ENCODE measurements at places on chromosomes 4 and X.

DNA sequence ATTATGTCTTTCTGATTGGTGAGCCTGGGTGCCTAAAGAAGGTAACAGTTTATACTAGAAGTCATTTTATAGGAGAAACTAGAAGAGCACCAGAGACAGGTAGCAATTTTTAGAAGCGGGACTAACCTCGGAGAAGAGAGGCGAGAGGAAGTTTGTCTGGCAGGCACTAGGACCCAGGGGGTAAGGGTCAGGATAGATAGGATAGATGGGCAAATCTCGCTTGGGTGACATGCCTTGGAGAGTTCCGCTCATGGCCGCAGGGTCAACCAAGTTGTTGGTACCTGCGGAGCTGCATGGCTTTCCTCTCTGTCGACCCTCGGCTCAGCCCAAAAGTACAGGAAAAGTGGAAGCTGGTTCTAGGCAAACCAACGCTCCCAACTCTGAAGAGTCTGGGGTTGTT lies 11.3 kb downstream of the PI4K2B start:
- no peak for DNase-seq

GRCh38 chr4:22170353-22170752 lies 221.8 kb upstream of the KCNIP4 start:
- DNase-seq: no peak

GRCh38 chr4:152081024-152081423 lies 320.2 kb upstream of the GATB start:
- DNase-seq: no peak

- DNase-seq: no peak
Measured at GRCh38 chr4:18077808-18078207, 56.3 kb upstream of the LCORL start.

- no peak for DNase-seq
Measured at GRCh38 chr4:27692158-27692557, 831.5 kb downstream of the STIM2 start.

DNA sequence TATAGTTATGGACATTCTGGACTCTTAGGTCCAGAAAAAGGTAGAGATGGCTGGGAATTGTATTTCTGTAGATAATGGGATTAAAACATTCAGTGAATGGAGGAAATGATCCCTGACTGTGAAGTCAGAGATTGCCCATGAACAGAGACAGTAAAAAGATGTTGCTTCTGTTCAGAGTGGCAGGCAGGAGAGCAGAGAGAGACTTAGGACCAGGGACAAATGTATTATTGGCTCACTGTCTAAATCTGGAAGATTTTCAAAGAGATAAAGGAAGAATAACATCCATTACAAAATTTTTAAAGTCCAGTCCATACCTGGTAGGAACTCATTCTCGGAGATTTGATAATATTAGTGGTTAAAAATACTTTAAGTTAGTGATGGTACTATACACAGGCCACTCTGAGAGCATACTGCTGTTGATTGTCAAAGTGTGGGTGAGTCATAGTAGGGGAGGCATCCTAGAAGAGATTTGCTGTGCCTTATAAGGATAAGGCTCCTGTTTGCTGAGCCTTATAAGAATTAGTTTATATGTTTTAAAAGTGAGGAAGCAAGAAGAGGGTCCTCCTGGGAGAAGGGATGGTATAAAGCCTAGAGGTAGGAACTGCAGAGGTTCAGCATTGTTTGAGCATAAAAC lies 53.0 kb downstream of the JADE3 start:
- DNase-seq: no peak

DNA sequence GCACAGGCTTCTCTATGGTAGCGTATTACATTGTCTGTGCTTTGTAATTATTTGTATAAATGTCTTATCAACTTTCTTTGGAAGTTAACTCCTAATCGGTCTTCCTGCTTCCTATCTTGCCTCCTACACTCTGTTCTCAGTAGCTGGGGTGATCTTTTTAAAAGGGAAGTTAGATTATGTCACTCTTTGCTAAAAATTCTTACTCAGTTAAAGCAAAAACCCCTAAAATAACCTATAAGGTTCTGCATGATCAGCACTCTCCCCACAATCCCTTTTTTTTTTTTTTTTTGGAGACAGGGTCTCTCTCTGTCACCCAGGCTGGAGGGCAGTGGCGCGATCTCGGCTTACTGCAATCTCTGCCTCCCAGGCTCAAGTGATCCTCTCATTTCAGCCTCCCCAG lies 2.6 kb upstream of the PRPS1 start:
- DNase-seq: no peak

DNA sequence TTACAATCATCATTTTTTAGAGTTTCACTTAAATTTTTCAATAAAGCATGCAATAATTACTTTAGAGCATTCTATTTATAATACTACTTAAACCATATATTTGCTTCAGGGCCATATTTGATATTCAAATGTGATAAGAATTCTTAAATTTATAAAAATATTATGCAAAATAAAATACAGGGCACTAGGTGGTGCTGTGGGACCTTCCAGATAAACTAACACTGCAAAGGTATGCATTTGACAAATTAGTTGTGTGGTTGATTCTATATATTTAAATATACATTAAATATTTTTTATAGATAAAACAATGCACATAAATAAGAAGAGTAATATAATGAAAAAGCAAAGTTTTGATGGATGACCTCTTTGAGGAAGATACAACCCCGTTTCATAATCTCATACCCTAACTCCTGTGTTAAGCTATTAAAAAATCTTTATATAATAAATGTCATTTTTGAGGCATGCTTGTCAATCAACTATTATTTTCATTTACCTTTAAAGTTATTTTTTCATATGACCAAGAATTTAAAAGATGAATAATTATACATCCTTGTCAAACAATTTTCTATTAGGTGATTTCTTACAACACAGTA lies 128.4 kb downstream of the REELD1 start:
- DNase-seq: no peak

- no peak for DNase-seq
Measured at GRCh38 chrX:81238166-81238565, 36.3 kb downstream of the SH3BGRL start.

DNA sequence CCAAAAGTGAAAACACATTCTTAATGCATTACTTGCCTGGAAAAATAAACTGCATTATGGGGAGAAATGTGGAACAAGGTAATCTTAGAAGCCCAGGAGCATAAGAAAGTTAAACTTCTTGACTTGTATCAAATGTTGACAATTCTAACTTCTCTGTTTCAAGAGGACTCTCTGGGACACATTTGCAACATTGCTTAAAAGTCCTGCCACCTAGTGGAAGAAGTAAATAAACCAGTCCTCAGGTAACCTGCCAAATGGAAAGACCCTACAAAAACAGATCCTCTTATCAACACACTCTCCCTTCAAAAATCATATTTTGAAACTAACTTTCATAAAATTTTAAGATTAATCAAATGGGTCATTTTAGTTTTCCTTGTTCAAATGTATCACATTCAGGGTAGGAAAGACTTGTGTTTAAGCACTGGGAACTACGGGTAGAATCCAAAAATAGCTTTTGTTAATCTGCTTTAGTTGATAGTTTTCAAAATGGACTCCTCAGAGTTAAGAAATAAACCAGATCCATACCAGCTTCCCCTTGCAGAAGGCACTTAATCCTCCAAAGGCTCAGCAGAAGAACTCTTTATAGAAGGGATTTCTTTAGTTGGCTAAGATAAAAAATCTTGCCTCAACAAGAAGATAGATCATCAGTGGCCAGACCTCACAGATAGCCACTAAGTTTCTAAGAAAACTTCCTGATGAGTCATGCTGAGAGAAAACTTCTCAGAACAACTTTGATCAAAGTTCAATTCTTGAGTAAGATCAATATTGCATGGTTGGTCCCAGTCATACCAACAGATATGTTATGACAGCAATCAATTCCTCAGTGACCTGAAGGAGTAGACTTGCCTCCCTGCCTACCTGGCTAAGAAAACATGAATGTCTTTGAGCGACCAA lies 141.7 kb downstream of the HHIP start:
- DNase-seq: no peak

DNA sequence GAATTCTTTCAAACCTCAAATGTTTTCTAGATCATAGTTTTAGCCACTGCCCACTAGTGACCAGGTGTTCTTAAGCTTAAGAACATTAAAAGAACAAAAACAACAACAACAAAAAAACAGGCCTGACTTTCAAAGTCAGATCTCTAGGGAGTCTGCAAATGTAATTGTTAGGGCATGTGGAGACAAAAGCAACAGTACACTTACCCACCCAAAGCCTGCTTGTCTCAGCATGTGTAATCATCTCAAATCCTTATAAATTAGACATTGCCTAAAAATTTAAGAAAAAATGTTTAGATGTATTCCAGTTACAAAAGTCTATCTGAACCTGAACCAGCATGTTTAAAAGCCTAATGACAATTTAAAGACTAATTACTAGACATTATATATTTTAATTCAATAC lies 79.9 kb downstream of the SLC7A11 start:
- DNase-seq: no peak

DNA sequence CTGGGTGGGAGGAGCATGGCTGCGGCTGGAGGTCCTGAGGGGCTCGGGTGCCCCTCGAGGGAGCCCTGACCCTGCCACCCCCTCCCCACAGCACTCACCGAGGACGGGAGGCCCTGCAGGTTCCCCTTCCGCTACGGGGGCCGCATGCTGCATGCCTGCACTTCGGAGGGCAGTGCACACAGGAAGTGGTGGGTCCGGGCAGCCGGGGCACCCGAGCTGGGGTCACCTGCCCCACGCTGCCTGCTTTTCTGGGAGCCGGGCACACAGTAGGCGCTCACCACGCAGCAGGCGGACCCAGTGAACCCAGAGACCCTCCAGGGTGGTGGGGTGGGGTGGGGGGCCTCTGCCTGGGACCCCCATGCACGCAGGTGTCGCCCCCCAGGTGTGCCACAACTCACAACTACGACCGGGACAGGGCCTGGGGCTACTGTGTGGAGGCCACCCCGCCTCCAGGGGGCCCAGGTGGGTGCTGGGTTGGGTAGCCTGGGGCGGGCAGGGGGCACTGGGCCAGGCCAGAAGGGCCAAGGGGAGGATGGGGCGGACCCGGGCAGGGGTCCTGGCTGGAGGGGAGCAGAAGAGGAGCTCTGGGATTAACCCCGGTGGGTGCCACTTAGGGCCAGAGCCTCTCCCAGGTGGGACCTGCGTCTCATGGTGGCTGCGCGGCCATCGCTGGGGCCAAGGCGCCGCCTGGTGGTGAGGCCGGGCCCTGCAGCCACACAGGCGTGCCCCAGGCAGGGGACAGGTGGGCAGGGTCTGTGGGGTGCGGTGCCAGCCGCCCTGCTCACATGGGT lies 1.4 kb downstream of the HGFAC start:
- peak; percentile 61 for DNase-seq

GRCh38 chrX:107445631-107446030 lies 3.8 kb upstream of the FRMPD3 start:
- no peak for DNase-seq

DNA sequence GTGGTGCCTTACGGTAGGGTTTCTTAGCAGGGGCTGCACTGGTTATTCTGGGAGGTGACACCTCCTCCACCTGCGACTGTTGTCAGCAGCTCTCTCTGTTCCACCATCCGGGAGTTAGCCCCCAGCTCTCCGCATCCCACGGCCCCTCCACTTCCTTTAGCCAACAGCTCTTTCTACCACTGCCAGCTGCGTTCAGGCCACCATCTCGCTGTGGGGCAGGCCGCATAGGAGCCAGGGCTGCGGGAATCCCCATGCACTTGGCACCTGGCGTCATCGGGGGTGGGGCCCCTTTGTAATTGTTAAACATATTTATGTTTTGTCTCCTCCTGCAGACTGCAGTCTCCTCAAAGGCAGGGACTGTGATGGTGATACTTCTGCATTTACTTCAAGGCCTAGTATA lies 480.2 kb downstream of the SMARCA1 start:
- DNase-seq: no peak

GRCh38 chrX:154030715-154031305 lies 11.1 kb upstream of the IRAK1 start:
- DNase-seq: no peak

- no peak for DNase-seq
Measured at GRCh38 chrX:2934715-2935710, 5.9 kb upstream of the ARSD start.

DNA sequence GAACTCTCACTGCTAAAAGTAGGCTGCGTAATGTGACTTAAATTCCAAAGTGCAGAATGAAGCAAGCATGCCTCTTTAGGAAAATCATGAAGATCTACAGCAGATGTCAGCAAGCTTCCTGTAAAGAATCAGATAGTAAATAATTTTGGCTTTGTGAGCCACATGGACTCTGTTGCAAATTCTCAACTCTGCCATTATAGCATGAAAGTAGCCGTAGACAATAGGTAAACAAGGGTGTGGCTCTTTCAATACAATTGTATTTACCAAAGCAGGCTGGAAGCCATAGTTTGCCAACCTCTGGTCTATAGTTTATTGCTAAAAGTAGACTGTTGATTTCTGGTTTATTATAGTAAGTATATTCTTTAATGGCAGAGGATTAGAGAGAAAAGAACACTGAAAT lies 80.3 kb upstream of the FAM9B start:
- DNase-seq: no peak

GRCh38 chrX:19545651-19546050 lies 30.3 kb upstream of the MAP3K15 start:
- no peak for DNase-seq

DNA sequence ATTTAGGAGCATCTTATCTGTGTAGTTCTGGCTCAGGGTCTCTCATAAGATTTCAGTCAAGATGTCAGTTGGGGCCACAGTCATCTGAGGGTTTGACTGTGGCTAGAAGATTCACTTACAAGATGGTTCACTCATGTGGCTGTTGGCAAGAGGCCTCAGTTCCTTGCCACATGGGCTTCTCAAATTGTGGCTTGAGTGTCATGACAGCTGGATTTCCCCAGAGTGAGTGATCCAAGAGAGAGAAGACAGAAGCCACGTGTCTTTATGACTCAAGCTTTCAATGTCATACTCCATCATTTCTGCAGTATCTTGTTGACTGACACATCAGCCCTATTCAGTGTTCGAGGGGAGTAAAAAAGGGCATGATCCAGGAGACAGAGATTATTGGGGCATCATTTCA lies 131.3 kb upstream of the AP1S2 start:
- DNase-seq: no peak

DNA sequence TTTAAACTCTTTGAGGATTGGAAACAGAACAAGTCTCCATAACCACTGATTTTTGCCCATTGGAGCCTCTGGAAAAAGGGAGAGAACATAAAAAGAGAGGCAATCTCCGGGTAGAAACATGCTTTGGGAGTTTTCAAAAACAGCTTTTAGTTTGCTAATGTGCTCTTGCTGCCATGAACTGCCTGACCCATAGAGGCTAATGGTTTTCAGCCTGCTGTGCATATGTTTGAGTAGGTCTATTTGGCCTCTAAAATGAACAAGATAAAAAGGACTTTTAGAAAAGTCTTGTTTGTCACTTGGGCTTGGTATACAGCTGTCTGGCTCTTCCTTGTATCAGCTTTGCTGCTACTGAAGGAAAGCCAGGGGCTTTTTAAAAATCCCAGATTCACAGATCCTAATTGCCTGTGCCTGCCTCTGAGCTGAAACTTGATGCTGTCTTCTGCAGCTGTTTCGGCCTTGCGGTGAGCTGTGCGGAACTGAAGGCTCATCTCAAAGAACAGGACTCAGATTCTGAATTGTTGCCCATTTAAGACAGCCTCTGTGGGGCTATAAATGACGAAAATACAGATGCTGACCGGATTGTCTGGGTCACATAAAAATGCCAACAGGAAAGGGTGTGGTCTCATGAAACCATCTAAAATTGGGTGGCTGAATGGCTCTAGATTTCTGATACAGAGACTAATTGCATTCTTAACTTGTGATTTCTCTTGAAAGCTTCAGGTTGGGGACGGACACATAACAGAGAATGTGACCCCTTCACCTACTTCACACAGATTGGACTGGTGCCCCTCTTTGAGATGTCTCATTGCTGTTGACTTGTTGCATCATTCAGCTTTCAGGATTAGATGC lies 18.4 kb upstream of the ZNF41 start:
- DNase-seq: no peak

- DNase-seq: no peak
Measured at GRCh38 chrX:36501169-36501702, 506.9 kb upstream of the FAM47C start.
